ENCODE measurements at places on chromosomes 5 and 9.

GRCh38 chr5:73950441-73950873 lies 324.5 kb downstream of the ARHGEF28 start:
- DNase-seq, result no peak

DNA sequence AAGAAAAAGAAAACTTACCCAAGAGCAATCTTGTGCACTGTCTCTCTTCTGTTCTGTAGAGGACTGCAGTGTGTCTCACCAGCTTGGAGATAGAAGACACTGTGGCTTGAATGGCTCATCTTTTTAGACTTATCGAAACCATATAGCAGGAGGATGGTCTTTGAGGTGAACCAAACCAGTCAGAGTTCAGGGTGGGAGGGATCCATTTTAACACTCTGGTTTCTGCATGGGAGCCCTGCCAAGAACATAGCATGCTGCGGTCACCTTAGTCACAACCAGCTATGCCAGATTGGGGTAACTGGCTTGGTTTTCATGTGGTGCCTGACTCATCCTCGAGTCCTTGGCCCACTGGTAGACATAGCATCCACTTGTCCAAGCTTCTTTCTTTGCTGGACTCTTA lies 135.1 kb downstream of the PAPPA start:
- no peak for DNase-seq

DNA sequence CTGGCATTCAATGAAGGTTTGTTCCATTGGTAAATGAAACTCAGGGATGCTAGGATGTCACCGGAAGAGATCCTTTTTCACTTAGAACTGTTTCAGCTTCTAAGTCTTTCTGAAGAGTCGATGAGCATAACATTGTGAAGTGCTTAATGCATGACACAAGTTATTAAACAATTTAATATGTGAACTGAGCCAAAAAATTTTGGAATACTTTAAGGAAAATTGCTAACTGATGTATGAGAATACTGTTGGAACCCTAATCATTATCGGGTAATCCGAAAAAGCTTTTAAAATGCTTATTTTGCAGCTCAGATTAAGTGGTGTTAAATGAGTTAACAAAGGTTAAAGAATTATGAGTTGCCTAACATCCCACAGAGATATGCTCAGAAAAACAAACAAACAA lies 34.9 kb downstream of the DMRT2 start:
- no peak for DNase-seq

GRCh38 chr5:56207537-56207936 lies 25.6 kb downstream of the ANKRD55 start:
- DNase-seq, result no peak

DNA sequence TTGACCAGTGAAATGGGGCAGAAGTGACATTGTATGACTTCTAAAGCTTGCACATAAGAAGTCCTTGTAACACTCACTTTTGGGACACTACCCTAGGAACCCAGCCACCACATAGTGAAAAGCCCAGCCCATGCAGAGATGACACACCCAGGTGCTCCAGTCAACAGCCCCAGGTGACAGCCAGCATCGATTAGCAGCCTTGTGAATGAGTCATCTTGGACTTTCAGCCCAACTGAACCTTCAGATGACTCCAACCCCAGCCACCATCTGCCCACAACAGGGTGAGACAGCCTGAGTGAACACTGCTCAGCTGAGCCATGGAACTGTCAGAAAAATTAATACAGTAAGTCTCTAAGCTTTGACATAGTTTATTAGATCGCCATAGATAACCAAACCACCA lies 458.6 kb downstream of the ZSWIM6 start:
- DNase-seq, result no peak

GRCh38 chr5:170353961-170354360 lies 35.2 kb downstream of the KCNMB1 start:
- DNase-seq, result no peak

GRCh38 chr5:59829386-59829785 lies 64.1 kb downstream of the PDE4D start:
- DNase-seq, result no peak

- no peak for DNase-seq
Observed at GRCh38 chr9:114619191-114619761, 8.2 kb downstream of the TMEM268 start.

DNA sequence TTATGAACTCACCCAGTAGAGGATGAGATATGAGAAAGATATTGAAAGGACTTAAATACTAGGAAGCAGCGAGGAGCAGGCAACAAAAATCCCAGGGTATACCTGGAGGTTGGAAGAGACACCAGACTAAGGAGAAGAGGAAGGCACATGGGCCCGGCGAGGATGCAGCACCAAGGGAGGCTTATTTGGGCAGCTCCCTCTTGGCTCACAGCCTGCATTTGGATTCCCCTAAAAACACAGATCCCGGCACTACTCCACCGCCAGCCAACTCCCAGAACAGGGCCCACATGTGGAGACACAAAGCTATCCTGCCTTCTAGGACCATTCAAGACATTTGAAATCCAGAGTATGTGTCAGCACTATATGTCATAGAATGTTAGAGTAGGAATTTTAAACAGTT lies 199.8 kb upstream of the FBXL7 start:
- DNase-seq, result no peak

DNA sequence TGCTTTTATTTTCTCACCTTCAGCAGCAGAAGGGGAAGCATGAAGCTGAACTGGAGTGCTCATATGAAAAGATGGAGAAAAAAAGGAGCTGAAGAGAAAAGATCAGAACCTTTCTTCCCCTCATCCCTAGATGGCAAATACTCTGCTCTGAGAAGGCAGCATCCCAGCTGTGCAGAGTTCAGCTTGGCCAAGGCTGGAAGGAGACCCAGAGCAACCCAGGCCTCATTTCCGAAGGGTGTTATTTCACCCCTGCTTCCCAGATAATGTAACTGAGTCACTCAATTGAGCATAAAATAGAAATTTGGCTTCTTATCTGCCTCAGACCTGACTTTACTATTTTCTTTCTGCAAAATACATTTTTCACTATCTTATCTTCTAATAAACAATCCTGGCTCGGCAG lies 489.9 kb upstream of the BRINP1 start:
- DNase-seq, result no peak

DNA sequence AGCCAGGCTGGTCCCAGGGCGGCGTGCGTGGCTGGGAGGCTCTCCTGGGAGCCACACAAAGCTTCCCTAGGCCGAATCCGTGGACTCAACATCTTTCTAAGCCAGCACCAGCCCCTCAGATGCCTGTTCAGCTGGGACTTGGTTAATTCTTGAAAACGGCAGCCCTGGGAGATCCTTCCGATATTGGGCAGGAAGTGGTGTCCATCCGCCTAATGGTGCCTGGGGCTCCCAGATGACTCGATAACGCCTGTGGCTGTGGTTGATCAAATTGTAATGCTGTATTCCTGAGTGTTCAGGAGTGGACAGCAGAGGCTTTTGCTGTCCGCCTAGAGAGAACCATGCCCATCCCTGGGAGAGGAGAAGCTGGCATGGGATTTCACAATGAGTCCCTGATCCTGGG lies 14.1 kb downstream of the KCNT1 start:
- no peak for DNase-seq

All from NCI-H2081 treated with DMSO at 0.1 percent for 48 hours (cell line).